ENCODE measurements at places on chromosomes 6 and 20.

DNA sequence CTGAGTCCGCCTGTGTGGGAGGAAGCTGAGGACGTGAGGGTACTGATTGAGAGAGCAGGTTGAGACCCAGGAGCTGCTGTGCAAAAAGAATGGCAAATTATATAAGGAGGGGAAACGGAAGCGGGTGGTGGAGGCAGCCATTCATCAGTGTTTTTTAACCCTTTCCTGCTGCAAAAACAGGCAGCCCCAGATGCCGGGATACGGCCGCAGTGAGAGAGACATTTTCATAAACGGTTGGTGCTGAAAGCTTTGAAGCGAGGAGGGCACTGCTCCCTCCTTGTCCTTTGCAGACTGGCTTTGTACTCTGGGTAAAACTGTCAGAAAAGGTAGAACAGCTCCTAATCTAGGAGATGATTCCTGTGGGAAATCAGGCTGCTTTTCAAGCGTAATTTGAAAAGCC, 56.4 kb downstream of the TTI1 start:
- no peak for DNase-seq

GRCh38 chr6:44737341-44737740, 349.8 kb downstream of the CDC5L start:
- no peak for DNase-seq

DNA sequence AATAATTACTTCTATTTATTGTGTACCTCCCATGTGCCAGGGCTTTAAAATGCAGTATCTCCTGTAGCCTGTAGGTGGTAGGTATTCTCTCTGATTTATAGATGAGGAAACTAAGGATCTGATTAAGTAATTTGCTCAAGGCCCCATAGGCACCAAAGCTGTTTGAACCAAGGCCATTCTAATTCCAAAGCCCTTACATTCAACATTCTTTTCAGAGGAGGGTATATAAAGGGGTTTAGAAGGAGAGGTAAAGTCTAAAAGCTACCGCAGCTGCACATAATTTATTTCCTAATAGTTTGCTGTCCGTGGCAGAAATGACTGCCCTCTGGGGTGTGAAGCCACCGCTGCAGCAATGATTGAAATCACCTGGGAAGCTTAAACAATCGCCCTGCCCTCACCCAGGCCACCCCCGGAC, 95.0 kb upstream of the FAM8A1 start:
- DNase-seq = no peak

DNA sequence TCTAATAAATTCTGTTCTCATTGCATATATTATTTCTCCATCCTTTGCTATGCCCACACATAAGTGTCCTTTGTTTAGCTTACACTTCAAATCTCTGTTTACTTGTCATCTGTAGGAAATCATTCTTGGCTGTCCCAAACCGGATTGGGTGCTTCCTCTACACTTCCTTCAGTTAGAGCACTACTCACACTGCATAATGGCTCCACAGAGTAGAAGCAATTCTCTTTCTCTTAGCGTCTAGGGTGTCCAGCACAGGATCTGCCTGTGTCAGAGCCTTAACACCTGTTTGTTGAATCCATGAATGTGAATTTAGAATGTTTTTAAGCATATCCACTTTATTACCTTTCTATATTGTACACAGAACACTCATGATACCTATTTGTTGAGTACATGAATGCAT, 87.0 kb upstream of the BMP2 start:
- DNase-seq = no peak

DNA sequence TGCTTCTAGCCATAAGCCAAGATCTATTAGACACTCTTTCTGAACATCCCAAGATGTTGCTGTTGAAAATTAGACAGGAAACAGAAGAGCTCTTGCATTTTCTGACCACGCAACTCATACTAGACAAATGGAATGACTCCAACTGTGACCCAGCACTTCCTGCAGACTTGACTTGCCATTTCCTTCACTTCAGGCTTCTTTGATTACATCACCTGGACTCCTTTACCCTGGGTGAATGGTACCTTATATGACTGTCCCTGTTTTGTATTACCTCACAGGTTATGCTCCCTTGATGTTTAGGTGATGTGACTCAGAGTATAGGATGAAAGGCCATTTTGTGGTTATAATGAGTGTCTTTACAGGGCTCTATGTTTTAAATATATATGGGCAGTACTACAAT, 236.1 kb downstream of the BMP2 start:
- no peak for DNase-seq

GRCh38 chr6:3280091-3280490, 21.3 kb downstream of the PSMG4 start:
- no peak for DNase-seq

DNA sequence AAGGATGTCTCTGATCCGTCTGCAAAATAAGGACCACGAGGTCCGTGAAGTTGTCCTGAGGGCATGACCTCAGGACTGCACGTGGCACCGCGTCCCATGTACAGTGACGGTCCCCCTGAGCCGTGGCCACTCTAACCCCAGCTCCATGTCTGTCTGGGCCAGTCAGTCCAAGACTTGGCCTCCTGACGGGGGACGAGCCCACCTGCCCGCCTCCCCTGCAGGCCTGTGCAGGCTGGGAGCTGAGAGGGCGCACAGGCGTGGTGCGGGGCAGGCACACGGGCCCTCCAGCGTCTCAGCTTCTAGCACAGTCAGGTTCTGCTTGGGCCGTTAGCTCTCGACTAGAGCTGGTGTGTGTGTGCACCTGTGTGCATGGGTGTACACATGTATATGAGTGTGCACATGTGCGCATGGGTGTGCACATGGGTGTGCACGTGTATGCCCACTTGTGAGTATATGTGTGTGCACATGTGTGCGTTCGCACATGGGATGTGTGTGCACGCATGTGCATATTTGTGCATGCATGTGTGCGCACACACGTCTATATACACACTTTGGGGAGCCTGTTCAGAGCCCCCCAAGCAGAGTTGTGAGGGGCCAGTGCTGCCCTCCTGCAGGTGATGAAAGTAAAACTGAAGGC, 307.0 kb downstream of the TAF4 start:
- DNase-seq = no peak

DNA sequence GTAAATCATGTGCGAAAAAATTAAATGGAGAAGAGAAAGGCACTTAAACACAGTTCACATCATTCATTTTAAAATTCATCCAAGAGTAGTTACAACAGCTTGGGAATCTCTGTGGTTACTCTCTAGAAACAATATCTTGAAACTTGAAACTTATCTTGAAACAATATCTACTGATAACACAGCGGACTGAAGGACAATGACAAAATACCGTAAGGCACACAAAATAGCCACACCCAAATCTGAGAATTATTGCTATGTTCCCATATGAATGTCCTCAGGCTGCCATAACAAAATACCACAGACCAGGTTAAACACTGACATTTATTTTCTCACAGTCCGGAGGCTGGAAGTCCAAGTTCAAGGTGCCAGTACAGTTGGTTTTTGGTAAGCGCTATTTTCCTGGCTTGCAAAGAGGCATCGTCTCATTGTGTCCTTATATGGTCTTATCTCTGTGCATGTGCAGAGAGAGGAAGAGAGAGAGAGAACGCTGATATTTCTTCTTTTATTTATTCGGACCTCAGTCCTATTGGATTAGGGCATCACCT, 122.5 kb upstream of the BTBD3 start:
- no peak for DNase-seq

- DNase-seq = no peak
These were observed 41.7 kb upstream of the IL17A start for GRCh38 chr6:52144196-52145076.

DNA sequence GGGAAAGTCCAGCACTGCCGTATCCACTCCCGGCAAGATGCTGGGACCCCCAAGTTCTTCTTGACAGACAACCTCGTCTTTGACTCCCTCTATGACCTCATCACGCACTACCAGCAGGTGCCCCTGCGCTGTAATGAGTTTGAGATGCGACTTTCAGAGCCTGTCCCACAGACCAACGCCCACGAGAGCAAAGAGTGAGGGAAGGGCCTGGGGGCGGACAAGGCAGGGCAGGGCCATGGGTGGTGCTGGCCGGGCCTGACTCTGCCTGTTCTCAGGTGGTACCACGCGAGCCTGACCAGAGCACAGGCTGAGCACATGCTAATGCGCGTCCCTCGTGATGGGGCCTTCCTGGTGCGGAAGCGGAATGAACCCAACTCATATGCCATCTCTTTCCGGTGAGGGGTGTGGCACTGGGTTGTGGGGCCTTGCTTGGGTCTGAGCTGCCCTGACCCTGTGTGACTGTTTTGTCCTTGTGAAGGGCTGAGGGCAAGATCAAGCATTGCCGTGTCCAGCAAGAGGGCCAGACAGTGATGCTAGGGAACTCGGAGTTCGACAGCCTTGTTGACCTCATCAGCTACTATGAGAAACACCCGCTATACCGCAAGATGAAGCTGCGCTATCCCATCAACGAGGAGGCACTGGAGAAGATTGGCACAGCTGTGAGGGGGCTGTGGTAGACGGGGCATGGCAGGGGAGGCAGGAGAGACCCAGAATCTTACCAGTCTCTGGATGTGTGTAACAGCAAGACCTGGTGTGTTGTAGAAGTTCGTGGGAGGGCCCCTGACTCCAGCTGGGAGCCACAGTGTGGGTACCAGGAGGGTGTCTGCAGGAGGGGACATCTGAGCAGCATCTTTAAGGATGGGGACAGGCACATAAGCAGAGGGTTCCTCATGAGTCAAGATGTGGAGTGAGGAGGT, 29.1 kb downstream of the PLCG1 start:
- no peak for DNase-seq

DNA sequence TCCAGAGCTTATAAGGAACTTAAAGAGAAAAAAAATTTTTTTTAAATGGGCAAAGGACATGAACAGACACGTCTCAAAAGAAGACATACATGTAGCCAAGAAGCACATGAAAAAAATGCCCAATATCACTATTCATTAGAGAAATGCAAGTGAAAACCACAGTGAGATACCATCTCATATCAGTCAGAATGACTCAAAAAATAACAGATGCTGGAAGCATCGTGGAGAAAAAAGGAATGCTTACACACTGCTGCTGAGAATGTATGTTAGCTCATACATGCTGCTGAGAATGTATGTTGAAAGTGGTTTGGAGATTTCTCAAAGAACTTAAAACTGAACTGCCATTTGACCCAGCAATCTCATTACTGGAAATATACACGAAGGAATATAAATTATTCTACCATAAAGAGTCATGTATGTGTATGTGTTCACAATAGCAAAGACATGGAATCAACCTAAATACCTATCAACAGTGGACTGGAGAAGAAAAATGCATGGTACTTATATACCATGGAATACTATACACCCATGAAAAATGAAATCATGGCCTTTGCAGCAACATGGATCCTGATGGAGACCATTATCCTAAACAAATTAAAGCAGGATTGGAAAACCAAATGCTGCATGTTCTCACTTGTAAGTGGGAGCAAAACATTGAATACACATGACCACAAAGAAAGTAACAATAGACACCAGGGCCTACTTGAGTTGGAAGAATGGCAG, 5.2 kb downstream of the OR11A1 start:
- DNase-seq = no peak

DNA sequence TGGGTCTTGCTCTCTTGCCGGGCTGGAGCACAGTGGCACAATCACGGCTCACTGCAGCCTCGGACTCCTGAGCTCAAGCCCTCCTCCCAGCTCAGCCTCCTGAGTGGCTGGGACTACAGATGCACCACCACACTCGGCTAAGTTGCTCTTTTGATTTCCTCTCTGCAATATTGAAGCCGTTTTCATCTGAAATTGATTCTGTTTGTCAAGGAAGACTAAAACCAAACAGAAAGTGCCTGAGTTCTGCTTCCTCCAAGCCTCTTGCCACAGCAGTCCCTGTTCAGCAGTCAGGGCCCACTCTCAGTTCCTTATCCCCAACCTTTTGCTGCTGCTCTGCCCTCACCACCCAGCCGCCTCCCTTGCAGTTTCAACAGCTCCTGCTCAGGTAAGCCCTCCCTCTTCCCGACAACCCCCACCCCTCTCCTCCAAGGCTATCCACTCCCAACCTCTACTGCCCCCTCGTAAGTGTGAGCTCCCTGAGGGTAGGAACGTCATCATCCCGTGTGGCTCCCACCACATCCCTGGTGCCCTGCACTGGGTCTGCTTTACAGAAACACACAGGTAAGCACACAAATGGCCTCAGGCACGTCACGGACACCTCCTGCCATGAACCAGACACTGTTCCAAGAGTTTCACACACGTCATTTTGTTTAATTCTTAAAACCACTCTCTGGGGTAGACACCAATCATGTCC, 70.7 kb upstream of the TAB2 start:
- DNase-seq = no peak

DNA sequence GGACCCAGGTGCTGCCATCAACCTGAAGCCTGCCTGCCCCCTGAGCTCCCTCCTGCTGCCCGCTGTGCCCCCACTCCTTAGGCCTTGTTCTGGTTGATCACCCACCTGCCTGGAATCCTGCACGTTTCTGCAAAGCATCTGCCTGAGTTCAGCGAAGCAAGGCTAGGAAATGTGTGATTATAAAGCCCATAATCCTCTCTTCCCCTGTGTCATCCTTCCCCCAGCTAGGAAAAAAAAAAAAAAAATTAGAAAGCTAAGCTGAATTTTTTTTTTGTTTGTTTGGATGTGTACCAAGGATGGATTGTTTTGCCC, 93.2 kb downstream of the FOXA2 start:
- no peak for DNase-seq

GRCh38 chr20:24632581-24632980, 163.2 kb downstream of the SYNDIG1 start:
- DNase-seq = no peak

DNA sequence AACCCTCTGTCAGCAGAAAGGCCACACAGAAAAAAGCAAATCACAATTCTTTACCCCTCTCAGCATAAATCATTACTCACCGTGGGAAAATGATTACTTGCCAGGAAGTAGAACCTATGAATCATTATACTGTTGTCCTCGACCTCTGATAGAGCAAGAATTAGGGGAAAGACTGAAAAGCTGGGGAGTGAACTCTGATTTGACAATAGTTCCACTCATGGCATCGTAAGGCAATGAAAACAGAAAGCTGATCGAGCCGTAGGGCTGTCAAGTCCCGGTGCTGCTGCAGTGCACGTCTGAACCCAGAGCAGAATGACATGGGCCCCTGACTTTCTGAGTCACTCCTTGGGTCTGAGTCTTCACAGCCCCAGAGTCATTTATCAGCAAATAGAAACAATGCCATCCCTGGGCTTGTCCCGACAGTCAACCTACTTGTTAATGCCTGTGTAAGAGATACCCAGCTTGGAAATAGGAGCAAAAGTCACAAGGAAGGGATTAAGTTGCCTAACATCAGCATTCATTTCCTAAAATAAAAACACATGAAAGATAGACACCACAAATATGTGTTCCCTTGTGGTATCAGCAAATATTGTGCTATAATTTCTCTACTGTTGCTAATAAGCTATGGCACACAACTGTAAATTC, 224.8 kb upstream of the MARCKS start:
- no peak for DNase-seq

GRCh38 chr6:159440911-159441703, 251.9 kb downstream of the SOD2 start:
- DNase-seq = no peak

GRCh38 chr20:6381887-6382286, 259.1 kb upstream of the FERMT1 start:
- DNase-seq = no peak

- DNase-seq = no peak
These were observed 5.6 kb upstream of the HLA-DOA start for GRCh38 chr6:33014841-33015634.

- no peak for DNase-seq
These were observed 63.8 kb downstream of the TNFRSF21 start for GRCh38 chr6:47245745-47246371.

- no peak for DNase-seq
These were observed 33.8 kb downstream of the PANK2 start for GRCh38 chr20:3922983-3923339.
